ENCODE measurements at places on chromosomes 4 and X.

DNA sequence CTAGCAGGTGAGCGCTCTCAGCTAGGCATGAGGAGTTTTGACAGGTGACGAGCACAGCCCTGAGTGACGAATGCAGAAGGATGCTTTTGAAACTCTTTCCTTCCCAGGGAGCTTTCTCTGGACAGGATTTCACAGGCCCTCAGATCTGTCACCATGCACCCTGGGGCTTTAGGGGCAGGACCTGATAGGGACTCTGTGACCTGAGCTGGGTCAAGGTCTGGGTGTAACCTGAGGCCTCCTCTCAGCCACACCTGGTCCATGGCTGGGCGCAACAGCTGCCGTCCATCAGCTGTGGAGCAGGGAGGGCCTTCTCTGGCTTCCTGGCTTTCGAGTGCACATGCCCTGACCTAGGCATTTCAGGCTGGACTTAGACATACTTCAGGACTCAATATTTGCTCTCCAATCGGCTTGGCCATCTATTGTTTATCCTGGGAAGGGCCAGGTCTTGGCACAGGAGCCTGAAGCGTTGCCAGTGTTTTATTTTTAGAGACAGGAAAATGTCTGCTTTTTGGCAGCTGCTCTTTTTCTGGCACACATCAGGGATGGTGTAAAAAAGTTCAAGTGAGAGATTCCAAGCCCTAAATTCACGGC lies 56.4 kb downstream of the C4orf51 start:
- DNase-seq = no peak

GRCh38 chrX:40105835-40106675 lies 8.3 kb upstream of the BCOR start:
- no peak for DNase-seq

GRCh38 chr4:112127048-112127637 lies 18.1 kb upstream of the FAM241A start:
- no peak for DNase-seq

DNA sequence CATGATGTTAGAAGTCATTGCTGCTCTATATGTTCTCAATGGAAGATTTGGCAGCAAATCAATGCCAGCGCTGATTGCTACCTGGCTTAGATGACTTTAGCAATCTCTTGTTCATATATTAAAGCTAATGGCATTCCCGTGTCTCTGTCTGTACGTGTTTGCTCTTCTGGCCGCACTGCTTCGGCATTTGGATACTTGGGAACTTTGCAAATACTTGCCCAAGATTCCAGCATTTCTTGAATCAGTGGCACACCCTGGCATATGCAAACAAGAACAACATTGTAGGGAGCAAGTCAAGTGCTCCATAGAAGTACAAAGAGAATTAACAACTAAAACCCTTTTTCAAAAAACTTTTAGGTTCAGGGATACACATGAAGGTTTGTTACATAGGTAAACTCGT lies 128.9 kb upstream of the TMEM164 start:
- no peak for DNase-seq

DNA sequence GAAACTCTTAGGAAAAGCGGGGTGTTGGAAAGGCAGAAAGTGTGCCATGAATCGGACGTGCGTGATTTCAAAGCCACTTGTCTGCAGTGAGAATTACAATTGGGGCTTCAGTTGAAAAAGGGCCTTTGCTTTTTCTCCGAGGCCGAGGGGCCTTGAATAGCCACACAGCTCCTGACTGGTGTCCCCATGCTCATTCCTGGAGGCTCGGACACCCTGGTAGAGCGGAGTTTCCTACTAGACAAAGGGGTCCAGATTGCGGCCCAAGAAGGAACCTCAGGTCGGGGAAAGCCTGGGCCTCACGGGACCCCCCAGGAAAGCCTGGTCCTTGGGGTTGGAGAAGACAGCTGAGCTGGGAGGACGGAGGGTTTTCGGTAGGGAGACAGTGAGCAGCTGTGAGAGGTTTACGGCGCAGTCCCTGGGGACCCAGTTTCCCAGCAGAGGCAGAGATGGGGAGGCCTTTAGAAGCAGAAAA lies 3.0 kb upstream of the SHOX start:
- DNase-seq = no peak

- DNase-seq = no peak
These were observed 605 bp upstream of the CDKL2 start for GRCh38 chr4:75630937-75631329.

DNA sequence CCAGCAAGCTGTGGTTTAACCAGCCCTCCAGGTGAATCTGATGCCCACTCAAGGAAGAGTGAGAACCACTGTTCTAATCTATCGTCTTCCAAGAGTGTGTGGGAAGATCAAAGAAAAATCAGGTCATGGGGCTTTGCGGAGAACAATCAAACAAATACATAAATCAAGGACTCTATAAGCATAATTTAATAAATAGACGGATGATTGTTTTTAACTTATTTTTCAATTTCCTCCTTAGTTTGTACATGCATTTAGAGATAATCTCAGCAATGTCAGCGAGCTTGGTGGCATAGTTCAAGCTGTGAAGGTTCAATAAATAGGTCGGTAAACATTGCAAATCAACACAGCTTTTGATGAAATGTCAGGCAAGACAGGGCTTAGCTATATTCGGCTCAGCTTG lies 84.9 kb downstream of the DMD start:
- DNase-seq = no peak

- no peak for DNase-seq
These were observed 277.1 kb downstream of the ANKRD50 start for GRCh38 chr4:124435274-124435950.

GRCh38 chr4:93031431-93032098 lies 727.8 kb downstream of the GRID2 start:
- DNase-seq = no peak

DNA sequence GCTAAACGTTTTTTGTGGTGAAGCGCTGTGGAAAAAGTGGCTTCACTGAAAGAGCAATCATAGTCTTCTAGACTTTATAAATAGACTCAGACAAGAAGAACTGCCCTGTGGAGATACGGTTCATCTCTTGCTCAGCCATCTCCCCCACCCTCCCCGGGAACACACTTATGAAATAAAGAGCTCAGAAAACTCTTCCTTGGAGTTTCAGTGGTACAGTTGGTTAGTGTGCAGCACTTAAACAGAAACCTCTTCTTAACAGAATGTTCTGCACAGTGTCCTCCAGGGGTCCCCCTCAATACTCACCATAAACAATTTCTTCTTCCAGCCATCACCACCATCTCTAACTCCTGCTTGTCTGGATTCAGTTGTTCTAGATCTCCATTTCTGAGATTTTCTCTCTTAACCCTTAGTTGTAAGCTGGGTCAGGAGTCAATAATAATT lies 313.0 kb downstream of the ARHGAP10 start:
- DNase-seq = no peak

- DNase-seq = no peak
These were observed 6.6 kb upstream of the GBA3 start for GRCh38 chr4:22686141-22686540.

- no peak for DNase-seq
These were observed 13.2 kb upstream of the MMAA start for GRCh38 chr4:145605941-145606340.

- DNase-seq = no peak
These were observed 1.1 kb upstream of the DKK2 start for GRCh38 chr4:107037199-107037584.

DNA sequence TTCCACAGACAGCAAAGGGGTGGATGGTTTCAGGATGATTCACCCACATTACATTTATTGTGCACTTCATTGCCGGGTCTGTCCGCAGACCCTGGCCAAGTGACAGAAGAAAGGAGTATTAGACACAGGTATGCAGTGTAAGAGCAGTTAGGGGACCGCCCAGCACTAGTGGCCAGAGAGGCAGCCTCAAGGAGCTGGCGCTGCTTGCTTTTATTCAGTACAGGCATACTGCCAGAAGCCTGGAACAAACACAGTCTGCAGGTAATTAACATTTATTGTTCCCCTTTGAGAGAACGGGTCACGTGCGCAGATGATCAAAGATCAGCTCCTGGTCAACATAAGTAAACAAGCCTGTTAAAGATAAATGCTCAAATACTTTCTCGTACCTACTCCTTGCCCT lies 1639.0 kb upstream of the IGFBP7 start:
- no peak for DNase-seq

DNA sequence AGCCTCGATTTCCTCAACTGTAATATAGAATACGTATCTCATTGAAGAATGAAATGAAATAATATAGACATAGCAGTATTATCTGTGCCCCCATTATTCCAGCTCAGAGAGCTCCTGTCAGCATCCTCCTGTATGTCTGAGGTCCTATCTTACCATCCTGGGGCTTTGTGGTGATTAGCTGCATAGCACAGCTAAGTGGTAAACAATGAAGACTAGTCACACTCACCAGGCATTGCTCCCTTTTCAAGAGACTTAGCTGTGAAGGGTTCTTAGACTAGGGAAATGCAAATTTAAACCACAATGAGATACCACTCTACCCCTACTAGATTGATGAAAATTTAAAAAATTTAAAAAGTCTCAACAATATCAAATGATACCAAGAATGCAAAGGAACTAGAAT lies 172.9 kb downstream of the SLC39A8 start:
- no peak for DNase-seq

GRCh38 chr4:38504396-38504715 lies 159.6 kb upstream of the KLF3 start:
- no peak for DNase-seq

DNA sequence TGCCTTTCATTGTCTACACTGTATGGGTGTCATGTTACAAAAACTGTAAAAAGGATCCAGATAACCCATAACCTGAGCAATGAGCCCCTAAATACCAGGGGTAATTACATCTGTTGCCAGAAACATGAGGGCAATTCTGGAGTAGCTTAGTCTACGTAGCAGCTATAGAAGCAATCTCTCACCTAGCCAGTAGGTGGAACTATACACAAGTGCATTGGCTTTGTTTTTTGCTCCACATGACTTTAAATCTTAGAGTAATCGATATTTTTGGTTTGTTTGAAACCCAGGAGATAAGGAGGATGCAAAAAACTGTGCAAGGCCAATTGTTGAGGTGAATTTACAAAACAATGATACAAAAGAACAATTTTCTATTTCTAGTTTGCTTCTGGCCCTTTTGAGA lies 57.5 kb downstream of the GPR82 start:
- DNase-seq = no peak

DNA sequence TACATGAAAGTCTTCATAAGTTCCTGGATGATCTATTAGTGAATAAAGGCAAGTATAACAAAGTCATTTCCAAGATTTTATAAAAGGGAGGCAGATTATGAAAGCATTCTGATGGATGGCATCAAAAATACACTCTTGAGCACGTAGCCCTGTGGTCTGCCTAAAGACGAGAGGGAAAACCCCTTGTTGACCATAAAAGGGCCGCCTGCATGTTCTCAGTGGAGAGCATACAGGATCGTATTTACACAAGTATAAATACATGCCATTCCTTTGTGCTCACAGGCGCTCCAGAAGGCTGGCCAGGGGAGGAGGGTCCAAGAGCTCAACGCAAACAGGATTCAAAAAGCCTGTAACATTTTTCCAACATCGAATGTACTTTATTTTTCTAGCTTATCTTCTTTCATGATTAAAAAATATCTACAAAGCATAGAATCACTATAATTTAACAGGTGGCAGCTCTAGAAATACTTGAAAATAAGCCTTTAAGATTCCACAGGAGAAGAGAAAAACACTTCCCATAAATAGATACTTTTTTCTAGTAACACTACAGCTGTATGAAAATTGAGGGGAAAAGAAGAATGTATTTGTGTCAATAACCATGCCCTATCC lies 29.6 kb downstream of the PDGFC start:
- DNase-seq = no peak

DNA sequence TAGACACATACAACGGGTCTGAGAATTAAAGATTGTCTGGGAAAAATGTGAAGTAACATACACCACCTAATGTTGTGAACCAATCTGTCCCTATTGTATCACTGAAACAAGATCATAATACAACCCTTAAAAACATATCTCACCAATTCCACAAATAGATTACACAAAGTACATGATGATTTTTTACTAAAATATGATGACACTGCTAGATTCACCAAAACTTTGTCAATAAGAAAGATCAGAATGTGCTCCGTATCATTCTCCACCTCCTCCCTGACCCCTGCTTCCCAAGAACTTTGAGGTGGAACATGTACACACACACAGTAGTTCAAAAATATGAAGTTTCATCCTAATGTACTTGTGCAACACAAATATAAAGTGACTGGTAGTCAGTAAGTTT lies 862.0 kb downstream of the PCDH18 start:
- DNase-seq = no peak

- DNase-seq = no peak
These were observed 20.5 kb upstream of the HOPX start for GRCh38 chr4:56701644-56702043.

DNA sequence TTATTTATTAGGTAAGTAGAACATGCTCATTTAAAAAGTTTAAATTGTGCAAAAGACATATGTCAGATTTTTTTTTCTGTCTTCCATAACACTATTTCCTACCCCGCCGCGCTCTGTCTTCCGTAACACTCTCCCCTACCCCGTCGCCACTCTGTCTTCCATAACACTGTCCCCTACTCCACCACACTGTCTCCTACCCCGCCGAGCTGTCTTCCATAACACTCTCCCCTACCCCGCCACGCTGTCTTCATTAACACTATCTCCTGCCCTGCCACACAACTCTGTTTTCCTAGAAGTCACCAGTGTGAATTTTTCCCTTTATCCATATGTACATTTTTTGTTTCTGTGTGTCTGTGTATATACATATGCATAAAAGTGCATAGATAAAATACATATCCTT lies 4.4 kb downstream of the MSMO1 start:
- DNase-seq = no peak

DNA sequence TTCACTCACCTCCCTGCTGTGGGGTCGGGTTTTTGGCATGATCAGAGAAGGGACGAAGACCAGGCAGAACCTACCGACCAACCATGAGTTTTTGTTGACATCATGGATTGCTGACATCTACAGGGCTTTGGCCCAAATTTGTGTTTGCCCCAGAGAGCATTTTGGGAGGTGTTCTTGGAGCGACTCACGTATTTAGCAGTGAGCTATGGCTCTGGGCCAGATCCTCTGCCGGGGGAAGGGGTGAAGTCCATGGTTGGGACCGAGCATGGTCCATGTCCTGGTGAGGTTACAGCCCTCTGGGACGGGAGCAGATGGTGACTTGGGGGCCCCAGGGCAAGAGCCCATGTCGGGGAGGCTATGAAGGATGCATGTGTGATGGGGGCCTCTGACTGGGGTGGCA lies 17.4 kb downstream of the SORCS2 start:
- no peak for DNase-seq

DNA sequence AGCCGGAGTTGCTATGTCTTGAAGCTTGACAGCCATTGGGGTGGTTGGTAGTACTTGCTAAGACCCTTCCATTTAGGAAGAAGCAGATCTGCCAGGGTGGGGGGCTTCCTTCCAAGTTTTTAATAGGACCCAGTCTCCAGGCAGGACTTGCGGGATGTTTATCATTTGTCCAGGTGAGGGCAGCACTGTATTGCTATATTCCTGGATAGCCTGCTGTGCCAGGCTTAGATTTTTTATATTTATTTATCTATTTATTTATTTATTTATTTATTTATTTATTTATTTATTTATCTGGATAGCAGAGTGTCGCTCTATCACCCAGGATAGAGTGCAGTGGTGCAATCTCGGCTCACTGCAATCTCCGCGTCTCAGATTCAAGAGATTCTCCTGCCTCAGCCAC lies 87.4 kb upstream of the CT45A1 start:
- DNase-seq = no peak
